Endothelial cell of umbilical vein (primary cell): ENCODE measurements at places on chromosomes 3 and 15. TPM values are rescaled to one million over a fixed set of nuclear protein-coding genes. Genes with fewer than 3 reads are reported as not detected.

GRCh38 chr3:12296511-12296910 is 7.6 kb downstream of the PPARG start:
- no peak for DNase-seq

DNA sequence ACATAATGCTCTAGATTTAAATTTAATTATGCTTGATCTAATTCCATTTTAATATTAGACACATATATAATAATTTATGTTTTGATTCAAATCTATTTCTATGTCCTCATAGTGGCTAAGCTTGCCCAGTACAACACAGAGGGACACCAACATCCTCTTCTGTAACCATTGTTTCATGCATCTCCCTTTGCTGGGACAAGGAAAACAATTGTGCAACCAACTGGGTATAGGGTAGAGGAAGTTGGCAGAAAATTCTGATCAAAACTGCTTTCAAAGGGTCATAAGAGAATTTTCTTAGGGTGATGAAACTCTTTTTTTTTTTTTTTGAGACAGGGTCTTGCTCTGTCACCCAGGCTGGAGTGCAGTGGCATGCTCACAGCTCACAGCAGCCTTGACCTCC is 121.4 kb upstream of the SGO1 start:
- no peak for DNase-seq

GRCh38 chr3:133238015-133238414 is 161.8 kb upstream of the BFSP2 start:
- no peak for DNase-seq

Gene GRAMD1C
- 17.0 and 24.0 TPM in 2 replicates for total RNA-seq

Gene WWTR1
- 210 and 262 TPM in 2 replicates for total RNA-seq

DNA sequence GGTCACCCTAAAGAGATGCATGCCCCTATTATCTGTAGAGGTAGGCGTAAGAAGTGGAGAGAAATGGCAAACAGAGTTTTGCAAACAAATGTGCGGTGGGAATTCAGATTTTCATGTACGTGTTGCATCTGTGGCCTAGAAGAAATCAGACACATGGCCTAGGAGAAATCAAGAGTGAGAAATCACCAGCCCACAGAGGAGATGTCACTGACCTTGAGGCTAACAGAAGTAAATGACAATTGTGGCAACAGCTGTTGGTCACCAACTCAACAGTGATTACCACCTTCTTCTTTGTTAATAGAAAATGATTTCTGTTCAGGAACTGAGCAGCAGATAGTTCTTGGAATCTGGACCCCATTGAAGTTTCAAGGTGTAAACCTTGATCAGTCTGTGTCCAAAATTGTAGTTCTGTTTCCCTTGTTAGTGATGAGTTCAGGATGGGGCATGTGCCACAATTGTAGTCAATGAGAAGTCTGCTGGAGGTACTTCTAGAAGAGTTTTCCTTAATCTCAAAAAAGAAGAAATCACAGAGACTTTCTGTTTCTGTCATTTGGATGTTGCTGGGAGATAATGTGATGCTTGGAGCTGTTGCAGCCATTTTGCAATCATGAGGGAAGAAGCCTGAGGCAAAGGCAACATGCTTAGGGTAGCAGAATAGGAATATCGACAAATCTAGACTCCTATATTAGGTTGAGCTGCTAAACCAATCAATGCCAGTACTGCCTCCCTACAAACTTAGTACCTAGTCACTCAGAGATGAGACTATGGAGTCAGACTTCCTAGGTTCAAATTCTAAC is 34.3 kb upstream of the RFTN1 start:
- DNase-seq: no peak
